ENCODE measurements at places on chromosomes 1 and 21.

- no peak for DNase-seq
Observed at GRCh38 chr1:82836973-82837680, 1036.4 kb downstream of the ADGRL2 start.

DNA sequence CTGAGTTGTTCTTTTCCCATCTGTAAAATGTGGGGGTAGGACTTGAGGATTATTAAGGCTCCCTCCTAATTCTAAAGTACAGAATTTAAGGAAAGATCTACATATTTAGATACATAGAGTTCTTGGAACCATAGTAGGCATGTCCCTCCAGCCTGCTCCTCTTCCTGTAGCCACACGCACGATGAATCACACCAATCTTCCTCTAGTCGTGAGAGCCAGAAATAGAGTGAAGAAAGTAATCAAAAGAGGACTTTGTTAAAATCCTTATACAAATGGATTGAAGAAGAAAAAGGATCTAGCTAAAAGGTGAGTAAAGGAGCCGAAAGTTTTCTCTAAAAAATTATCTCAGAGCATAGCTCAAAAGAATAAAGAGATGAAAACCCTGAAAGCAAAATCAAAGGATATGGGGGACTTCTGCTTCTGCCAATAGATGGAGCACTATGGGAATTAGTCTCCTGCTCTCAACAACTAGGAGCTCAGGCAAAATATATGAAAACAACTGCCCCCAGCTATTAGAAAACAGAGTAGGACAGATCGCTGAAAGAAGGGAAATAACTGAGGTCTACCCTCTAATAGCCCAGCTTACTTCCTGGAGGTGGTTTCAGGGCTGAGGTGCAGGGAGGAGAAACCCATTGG lies 8.5 kb downstream of the C1orf141 start:
- DNase-seq = no peak

GRCh38 chr1:84797603-84798002 lies 95.4 kb downstream of the LPAR3 start:
- DNase-seq = no peak

GRCh38 chr1:83546874-83547273 lies 452.1 kb downstream of the TTLL7 start:
- no peak for DNase-seq

- no peak for DNase-seq
Observed at GRCh38 chr1:111462370-111463028, 11.3 kb upstream of the C1orf162 start.

DNA sequence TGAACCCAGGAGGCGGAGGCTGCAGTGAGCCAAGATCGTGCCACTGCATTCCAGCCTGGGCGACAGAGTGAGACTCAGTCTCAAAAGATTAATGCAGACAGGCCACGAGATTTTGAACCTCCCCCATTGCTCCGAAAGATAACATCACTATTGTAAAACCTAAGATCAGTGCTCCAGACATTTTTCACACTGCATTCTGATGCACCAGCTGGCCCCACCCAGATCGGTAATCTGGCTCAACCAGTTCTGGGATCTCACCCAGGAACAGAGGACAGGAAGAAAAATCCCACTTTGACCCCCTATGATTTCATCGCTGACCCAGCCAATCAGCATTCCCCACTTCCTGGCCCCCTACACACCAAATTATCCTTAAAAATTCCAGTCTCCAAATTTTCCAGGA lies 10.7 kb upstream of the CSRP1 start:
- no peak for DNase-seq

GRCh38 chr21:32100423-32100822 lies 178.4 kb downstream of the MIS18A start:
- no peak for DNase-seq

GRCh38 chr1:83802460-83803152 lies 196.3 kb downstream of the TTLL7 start:
- no peak for DNase-seq

DNA sequence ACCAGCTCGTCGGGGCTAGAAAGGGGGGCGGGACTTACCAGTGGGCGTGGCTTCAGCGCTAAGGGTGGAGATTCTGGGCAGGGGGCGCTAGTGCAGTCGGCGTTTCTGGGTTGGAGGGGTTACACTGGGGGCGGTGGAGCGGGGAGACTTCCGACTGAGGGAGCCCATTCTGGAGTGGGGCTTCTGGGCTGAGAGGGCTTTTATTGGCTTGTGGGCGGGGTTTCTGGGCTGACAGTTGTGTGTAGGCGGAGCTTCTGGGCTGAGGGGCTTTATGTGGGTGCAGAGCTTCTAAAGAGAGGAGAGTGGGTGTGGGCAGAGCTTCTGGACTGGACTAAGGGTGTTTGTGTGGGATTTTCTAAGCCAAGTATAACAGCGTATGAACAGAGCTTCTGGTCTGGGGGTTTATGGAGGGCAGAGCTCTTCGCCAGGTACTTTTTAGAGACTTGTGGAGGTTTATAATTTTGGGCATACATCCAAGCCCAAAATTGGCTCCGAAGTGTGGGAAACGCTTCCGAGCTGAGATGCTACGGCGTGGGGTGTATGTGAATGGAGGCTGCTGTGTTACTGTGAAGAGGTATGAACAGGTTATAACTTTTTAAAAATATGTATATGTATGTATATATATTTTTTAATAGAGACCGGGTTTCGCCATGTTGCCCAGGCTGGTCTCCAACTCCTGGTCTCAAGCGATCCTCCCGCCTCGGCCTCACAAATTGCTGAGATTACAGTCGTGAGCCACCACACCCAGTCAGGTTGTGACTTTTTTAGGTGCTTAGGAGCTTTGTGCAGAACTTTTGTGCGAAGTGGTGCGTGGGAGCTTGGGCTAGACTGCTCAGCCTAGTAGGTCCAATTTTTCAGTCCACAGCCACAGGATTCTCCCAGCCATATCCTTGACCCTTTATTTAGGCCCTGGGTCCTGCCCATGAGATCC lies 825 bp downstream of the TMEM39B start:
- DNase-seq = no peak

- DNase-seq = no peak
Observed at GRCh38 chr1:112702067-112702395, 4.9 kb downstream of the RHOC start.

GRCh38 chr1:111214884-111215283 lies 12.6 kb upstream of the CHI3L2 start:
- no peak for DNase-seq

DNA sequence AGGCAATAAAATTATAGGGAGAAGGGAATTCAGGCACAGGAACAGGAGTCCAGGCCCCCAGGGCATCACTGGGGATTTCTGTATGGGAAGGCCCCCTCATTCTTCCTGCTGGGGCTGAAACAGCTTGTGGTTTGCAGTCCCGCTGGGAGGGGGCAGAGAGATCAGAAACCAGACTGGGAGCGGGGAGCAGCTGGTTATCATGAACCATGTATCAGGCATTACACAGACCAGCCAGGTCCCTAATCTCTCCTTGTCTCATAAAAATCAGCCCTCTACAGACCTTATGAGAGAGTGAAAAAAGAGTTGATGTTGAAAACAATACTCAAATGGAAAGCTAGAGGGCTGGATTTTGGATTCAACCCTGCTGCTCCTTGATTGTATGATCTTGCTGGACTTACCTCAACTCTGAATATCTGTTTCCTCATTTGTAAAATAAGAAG lies 93.4 kb upstream of the F3 start:
- no peak for DNase-seq

- DNase-seq = no peak
Observed at GRCh38 chr1:236773919-236774318, 21.2 kb upstream of the MTR start.

DNA sequence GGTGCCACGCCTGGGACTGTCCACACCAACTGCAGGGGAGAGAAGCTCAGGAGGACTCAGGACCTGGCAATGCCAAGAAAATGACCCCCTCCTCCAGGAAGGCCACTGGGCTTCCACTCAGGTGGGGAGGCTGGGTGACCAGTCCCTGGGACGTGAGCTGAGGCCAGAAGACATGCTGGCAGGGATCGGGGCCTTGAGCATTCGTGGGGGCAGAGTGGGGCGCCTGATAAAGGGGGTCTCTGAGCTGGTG lies 15.3 kb upstream of the COL6A2 start:
- no peak for DNase-seq

- DNase-seq = no peak
Observed at GRCh38 chr1:52413410-52413989, 9.1 kb downstream of the PRPF38A start.

- DNase-seq = no peak
Observed at GRCh38 chr1:172351754-172352161, 68.7 kb upstream of the C1orf105 start.

Data from stimulated activated CD4-positive, alpha-beta T cell treated with anti-CD3 and anti-CD28 coated beads, Interleukin-2, amount 100 ng/mL, for 4 hours (primary cell).